Left renal cortex interstitium (tissue), 4 donors: ENCODE measurements at places on chromosomes 1 and 21. TPM values are rescaled to one million over a fixed set of nuclear protein-coding genes. Genes with fewer than 3 reads are reported as not detected.

- DNase-seq = no peak
Measured at GRCh38 chr21:15793550-15794235, 63.9 kb downstream of the USP25 start.

TXLNA gene
- 49.8 TPM for polyA plus RNA-seq

GRCh38 chr1:167683226-167683625 is 38.6 kb upstream of the MPZL1 start:
- DNase-seq = no peak

DIPK1A gene
- 9.7 TPM for polyA plus RNA-seq

COL9A2 gene
- 39.4 TPM for polyA plus RNA-seq

DNA sequence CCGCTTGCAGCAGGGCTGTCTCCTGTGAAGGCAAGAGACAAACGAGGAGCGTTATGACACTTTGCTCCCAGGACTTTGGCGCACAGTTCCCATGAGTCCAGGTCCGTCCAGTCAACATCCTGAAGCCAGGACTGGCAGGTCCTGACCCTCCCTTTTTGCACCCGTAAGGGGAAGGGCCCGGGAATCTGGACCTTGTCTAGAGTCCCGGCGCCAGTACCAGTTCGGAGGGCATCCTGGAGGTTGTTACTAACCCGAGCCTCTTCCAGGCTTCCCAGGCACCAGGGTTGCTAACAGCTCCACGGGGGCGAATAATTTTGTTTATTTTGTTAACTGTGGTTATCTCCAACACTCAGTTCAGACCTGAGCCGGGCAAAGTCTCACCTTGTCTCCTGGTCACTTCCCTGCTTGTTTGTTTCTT is 682 bp upstream of the RWDD3 start:
- DNase-seq = no peak
